Activated naive CD4-positive, alpha-beta T cell treated with anti-CD3 and anti-CD28 coated beads, Interleukin-2, amount 50 U/mL, for 16 hours (primary cell): ENCODE measurements at places on chromosomes 1 and 21.

GRCh38 chr1:185112356-185112755 lies 44.4 kb downstream of the TRMT1L start:
- DNase-seq = no peak

DNA sequence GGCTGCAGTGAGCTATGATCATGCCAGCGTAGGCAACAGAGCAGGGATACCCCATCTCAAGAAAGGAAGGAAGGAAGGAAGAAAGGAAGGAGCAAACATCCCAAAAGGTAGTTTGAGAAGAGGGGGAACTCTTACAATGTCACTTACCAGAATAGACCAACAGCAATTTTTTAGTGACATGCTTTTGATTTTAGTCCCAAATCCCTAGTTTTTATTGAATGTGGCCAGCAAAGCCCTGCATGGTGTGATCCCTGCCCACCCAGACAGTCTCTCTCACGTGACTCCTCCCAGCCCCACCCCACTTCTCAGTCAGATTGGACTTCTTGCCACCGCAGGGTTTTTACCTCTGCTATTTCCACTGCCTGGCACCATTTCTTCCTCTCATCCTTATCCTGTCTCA lies 39.8 kb upstream of the HNRNPU start:
- DNase-seq = no peak

DNA sequence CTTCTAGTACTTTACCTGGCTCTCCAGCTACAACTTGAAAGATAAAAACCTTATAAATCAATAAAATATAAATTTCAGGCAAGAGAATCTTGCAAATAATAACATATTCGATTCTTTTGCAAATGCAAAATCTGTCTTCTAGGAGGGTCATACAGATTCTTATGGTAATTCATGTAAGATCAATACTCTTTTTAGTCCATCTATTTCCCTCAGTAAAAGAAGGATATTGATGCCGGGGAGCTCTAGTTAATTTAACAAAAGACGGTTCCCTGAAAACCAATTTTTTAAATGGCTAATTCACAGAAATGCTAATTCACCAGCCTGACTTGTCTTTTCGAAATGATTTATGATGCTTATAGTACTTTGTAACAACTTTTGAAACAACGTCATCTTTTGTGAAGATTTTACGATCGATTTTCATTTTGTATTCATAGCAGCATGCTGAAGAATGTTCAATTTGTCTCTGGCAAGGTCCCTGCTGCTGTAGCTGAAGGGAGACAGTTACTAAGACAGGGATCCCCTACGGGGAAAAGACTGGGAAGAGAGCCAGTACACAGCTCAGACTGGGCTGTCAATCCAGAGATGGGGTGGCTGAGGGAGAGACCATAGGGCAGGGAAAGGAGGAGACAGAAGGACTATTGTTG lies 90.6 kb upstream of the SPAG17 start:
- DNase-seq = no peak

DNA sequence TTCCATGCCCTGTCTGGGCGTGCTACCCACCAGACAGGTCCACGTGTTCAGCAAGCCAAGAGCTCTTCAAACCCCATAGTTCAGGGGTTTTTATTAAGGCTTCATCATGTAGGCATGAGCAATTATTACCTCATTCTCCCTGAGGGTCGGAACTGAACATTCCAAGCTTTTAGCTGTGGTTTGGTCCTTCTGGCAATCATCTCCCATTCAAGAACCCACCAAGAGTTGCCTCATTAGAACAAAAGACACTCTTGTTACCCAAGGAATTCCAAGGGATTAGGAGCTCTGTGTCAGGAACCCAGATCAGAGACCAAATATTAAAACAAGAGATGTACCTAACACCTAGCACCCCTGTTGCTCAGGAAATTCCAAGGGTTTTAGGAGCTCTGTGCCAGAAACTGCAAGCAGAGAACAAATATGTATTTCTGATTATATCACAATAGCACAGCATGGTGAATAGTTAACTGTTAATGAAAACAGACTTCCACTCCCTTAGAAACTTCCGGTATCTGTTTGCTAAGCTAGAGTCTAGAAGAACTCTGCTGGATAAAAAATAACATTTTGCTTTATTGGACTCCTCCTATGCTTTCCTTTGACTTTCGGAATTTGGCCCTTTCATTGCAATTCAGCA lies 201.2 kb upstream of the L1TD1 start:
- DNase-seq = no peak

DNA sequence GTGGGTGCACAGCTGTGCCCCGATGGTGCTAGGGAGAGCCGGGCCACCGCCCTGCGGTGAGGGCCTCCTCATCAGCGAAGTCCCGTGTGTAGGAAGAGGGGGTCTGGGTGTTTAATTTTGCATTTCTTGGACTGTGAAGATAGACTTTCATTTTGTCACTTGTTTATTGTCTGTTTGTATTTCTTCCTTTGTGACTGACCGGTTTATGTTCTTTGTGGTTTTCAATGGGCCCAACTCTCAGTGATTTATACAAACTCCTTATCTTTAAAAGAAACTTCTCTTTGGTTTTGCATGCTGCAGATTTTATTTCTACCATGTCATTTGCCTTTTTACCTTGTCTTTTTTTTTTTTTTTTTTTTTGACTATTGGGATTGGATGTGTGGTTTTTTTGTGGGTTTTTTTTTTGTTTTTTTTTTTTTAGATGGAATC lies 65.1 kb downstream of the COL18A1 start:
- no peak for DNase-seq

GRCh38 chr1:231423648-231424047 lies 1.6 kb upstream of the EGLN1 start:
- no peak for DNase-seq

DNA sequence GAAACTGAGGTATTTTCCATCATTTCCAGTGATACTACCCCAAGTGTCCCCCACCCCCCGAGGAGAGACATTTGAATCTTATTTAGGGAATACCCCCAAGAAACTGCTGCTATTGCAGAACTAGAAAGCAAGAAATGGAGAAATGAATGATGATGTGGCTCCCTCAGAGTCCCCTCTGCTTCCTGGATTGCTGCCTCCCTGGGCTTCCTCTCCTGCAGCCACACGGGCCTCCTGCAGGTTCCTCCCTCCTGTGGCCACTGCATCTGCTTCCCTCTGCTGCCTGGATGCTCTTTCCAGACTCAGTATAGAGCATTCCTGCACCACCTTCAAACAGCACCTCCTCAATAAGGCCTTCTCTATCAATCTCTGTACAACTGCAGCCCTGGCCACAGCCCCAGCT lies 69.3 kb downstream of the SLC25A24 start:
- DNase-seq = no peak

DNA sequence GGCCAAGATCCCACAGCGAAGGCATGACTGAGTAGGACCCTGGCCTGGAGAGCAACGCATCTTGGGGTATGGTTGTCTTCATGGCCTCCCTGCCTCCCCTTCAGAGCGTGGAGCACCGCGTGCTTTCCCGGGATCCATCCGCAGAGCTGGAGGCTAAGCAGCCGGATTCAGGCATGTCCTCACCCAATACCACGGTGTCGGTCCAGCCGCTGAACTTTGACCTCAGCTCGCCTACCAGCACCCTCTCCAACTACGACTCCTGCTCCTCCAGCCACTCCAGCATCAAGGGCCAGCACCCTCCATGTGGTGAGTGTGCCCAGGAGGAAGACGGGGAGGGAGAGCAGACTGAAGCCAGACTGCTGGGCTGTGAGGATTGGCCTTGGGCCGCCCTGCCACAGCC lies 19.8 kb downstream of the ESPN start:
- no peak for DNase-seq

GRCh38 chr21:42193131-42193671 lies 25.7 kb upstream of the ABCG1 start:
- peak; percentile 23 for DNase-seq

GRCh38 chr1:206579747-206580437 lies 32.4 kb downstream of the EIF2D start:
- peak; percentile 78 for DNase-seq

GRCh38 chr1:81183051-81183450 lies 617.7 kb upstream of the ADGRL2 start:
- DNase-seq = no peak

DNA sequence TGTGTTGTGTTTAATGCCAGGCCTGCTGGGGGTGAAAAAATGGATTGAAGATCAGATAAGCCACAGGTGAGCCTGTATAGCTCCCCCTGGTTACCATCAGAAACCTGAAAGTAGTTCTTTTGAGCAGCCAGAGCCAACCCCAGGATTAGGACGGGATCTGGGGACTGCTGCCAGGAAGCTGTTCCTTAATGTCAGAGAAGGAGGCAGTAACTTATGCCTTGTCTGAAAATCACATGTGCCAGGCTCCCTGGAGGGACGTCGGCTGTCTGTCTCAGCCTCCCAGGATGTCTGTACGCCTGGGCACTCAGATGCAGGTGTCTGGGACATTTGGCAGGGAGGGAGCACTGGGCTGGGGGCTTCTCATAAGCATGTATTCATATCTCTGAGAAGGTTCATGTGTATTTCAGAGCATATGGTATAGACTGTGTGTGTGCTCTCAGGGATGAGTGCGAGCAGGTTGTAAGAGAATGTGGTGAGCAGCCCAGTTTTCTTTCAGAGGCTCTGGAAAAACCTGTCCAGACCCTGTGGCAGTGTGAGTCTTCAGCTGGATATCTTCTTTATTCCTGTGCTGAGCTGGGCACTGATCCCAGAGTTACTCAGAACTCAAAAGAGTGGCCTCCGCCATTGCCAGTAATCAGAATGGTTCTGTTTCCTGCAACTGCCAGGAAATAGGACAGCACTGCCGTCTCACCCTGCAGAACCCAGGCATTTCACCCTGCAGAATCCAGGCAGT lies 2.8 kb downstream of the FAM43B start:
- no peak for DNase-seq

- DNase-seq = no peak
These were observed at the start of gene CD1D for GRCh38 chr1:158180741-158181576. TSS of gene CD1D (plus strand) at chr1:158180895. CDS start at chr1:158181102, 207 bp downstream.

GRCh38 chr1:156497743-156498431 lies 2.7 kb downstream of the MEF2D start:
- no peak for DNase-seq

GRCh38 chr1:184114818-184115398 lies 63.4 kb downstream of the TSEN15 start:
- DNase-seq = no peak

- DNase-seq = no peak
These were observed 468.0 kb downstream of the COL11A1 start for GRCh38 chr1:102640312-102640711.
